Activated CD4-positive, alpha-beta T cell treated with anti-CD3 and anti-CD28 coated beads for 48 hours (primary cell): ENCODE measurements at places on chromosomes 5 and 9.

DNA sequence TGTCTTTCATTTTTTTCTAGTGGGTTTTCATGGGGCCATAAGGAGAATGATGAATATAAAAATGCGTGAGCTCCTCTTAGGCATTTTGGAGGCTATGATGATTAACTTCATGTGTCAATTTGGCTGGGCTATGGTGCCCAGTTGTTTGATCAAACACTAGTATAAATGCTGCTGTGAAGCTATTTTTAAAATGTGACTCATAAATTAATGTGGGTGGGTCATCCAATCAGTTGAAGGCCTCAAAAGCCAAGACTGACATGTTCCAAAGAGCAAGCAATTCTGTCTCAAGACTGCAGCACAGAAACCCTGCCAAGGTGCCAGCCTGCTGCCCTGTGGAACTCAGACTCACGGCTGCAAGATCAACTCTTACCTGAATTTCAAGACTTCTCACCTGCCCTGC, 24.4 kb upstream of the ICE1 start:
- DNase-seq = no peak

- no peak for DNase-seq
Measured at GRCh38 chr5:122977319-122977718, 59.2 kb downstream of the PPIC start.

DNA sequence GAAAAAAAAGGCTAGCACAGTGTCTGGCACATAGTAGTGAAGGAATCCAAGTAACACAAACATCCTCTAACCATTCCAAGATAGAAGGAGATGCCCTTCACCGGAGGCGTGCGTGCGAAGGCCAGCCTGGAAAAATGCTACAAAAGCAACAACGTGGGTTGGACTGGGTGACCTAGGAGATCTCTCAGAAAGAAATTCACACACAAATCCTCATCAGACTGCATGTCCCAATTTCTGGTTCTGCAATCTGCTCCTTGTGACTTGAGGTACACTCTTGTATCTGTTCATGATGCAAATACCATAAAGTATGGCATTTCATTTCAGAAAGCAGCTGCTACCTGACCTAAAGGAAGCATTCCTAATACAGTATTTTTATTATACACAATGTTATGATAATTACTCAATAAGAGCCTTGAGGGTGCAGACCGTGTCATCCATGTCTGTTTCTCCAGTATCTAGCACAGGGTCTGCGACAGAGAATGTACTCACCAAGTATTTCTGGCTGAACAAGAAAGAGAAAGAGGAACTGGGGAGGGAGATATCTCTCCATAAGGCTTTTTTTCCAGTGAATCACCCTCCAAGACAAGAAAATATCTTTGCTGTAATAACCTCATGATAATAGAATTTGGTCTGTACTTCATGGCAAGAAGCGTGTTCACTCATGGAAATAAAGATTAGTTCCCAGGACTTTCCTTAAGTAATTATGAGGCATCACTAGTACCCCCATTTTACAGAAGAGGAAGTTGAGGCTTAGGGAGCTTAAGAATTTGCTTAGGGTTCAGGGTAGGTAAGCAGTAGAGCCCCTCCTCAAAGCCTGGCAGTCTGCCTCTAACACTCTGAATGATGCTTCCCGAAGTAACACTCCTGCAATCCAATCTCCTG, 138.3 kb downstream of the CDK5RAP2 start:
- DNase-seq = no peak

GRCh38 chr5:50751064-50751657, 84.7 kb downstream of the PARP8 start:
- DNase-seq = peak; percentile 31
